ENCODE measurements at places on chromosomes 2 and 18.

- ATAC-seq = peak; percentile 32
Observed at GRCh38 chr2:119864318-119864717, 104.6 kb downstream of the PTPN4 start.

GRCh38 chr2:233674995-233675394, 3.3 kb downstream of the UGT1A9 start:
- ATAC-seq = no peak

- no peak for ATAC-seq
Observed at GRCh38 chr2:681312-681711, 4.1 kb upstream of the TMEM18 start.

- ATAC-seq = peak; percentile 78
Observed at GRCh38 chr18:35355140-35355618, 11.0 kb upstream of the ZNF24 start.

- ATAC-seq = no peak
Observed at GRCh38 chr18:70720607-70721006, 431.8 kb downstream of the SOCS6 start.

- ATAC-seq = no peak
Observed at GRCh38 chr18:24381126-24381525, 16.5 kb downstream of the OSBPL1A start.

- peak; percentile 10 for ATAC-seq
Observed at GRCh38 chr18:8799001-8799400, 93.6 kb downstream of the MTCL1 start.

DNA sequence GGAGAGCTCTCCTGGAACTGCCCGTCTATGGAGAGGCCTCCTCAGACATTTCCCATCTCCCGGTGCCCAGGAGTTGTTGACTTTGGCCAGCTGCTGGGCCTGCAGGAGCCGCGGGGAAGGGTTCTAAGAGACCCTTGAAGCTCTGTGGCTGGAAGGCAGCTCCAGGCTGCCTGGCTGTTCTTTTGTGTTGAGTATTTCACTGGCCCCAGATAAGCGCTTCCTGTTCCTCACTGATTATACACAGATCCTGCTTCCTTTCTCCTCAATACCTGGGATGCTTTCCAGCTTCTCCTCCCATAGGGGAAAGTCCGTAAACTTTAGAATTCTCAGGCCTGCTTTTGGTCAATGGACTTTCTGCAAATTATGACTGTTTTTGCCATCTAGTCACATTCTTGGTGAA, 57.8 kb downstream of the TGOLN2 start:
- ATAC-seq = no peak

GRCh38 chr2:12555012-12555645, 161.6 kb upstream of the TRIB2 start:
- peak; percentile 45 for ATAC-seq

DNA sequence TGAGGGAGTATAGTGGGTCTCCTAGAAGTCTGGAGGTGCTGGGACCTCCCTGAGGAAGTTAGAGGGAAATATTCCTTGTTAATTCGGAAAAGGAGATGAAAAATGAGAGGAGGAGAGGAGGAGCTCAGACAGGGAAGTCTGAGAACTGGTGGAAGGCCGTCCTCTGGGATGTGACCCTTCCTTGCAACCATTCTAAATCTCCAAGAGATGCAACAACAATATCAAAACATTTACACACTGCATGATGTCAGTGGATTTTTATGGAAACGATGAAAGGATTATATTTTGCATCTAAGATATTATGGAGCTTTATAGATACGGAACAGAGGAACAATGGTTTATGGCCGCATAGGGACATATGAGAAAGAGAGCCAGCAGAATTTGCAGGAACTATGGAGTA, 49.8 kb upstream of the COBLL1 start:
- ATAC-seq = no peak

DNA sequence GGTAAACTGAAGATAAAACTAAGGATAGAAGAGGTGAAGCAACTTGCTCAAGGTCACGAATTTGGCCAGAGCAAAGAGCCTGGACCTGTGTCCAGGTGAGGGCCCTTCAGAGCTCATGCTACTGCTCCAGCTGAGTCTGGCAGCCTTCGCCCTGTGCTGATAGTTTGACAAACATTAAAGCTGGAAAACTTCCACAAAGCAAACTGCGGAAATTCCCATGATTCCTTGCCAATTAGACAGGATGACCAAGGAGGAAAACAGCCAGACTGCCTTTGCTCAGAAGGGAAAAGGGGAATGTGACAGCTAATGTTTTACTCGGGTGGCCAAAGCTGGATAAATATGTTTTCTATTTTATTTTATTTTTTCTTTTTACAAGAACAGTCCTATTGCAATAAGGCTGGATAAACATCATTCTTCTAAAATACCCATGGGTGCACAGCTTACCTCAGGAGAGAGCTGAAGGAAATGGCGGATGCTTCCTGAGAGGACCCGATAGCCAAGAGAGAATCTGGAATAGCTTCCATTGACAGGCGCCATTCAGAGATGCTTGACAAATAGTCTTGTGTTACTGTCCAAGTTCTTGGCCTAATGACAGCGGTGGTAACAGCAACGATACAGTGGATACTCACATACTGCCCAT, 5.3 kb upstream of the CTAGE1 start:
- ATAC-seq = no peak

DNA sequence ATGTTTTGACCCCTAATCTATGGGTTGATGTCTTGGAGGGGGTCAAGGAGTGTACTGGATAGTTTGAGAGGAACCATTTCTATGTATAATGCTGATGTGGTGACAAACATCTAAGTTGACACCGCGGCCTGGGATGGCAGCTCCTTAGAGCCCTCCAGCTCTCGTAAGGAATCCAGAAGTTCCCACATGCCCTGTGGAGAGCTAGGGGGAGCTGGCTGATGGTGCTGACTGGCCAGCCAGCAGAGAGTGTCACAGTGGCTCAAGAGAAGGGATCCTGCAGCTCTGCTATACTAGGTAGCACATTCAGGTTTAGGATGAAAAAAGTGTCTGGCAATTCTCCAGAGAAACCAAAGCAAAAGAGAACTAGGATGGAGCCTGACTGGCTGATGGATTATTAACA, 842.2 kb upstream of the VRK2 start:
- ATAC-seq = no peak

DNA sequence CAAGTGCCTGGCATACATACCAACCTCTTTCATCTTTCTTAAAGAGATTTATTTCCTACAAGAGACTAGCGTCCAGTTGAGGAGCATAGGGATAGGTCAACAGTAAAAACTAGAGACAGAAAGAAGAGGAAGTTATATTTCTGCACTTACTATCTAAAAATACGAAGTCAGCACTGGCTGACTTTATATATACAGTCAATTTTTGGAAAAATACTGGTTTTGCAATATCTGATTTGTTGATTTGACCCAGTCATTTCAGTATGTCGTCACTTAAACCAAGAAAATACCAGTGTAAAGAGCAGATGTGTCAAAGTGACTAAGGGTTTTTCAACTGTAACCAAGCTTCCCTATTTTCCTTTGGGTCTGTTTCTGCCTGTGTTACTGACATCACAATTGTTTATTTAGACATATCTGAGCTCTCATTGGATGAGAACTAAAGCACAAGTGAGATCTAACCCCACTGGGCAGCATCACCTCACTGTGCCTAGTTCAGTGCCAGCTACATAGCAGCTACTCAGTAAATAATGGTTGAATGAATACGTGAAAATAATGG, 23.0 kb downstream of the CYTIP start:
- no peak for ATAC-seq

DNA sequence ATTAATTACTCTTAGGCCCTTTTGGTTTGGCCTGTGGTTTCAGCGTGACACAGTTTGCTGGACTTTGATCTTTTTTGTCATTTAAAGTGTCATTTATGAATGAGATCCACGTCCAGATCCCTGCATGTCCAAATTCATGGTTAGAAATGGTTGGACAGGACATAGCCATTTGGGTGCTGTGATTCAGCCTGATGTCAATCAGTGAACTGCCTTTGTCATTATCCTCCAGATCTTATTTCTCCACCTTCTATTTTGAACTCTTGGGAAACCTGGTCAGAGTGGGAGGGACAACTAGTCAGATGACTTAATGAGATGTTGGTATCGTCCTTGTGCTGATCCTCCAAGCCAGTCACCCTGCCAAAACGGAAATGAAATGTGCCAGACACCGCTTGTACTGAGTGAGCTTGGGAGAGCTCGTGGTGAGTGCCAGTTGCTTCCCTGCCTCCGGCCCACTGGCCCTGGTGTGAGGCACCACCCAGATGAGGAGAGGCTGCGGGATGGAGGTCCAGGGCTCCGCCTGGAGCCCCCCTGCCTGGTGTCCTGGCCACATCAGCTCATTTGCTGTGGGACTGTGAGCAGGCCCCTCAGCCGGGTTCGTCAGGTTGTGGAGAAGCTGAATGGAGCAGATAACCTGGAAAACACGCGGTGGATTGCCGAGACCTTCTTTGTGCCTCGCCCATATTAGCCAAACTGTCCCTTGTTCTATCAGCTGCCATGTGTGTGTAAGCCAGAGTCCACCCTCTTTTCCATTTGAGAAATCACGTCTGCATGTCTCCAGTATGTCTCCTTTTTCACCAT, 70.1 kb downstream of the DGKD start:
- peak; percentile 24 for ATAC-seq

DNA sequence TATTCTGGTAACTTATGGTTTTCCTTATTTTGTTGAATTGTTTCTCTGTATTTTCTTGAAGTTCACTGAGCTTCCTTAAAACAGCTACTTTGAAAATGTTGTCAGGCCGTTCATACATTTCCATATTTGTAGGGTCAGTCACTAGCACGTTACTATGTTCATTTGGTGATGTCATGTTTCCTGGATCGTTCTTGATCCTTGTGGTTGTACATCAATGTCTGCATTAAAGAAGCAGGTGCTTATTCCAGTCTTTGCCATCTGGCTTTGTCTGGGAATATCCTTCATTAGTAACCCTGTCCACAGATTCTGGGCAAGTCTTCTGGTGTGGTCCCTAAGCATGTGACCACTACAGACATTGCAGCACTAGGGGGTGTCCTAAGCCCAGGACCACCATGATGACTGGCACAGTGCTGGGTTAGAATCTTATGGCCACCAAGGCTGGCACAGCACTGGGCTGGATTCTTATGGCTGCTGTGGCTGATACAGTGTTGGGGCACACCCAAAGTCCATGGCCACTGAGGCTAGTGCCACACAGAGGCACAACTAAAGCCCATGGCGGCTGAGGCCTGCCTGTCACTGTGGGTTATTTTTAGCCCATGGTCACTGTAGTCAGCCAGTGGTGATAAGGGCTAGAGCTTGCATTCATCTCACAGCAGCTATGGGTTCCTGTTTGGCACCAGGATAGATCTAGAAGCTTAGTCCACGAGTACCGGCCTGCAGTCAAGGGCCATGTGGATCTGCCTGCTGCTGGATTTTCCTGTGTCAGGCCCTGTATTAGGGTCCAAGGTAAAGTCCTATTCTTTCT, 13.2 kb downstream of the VWA3B start:
- ATAC-seq = no peak

GRCh38 chr2:134245340-134245984, 8.4 kb upstream of the MGAT5 start:
- peak; percentile 75 for ATAC-seq

GRCh38 chr18:354003-354402, 86.2 kb upstream of the THOC1 start:
- no peak for ATAC-seq

DNA sequence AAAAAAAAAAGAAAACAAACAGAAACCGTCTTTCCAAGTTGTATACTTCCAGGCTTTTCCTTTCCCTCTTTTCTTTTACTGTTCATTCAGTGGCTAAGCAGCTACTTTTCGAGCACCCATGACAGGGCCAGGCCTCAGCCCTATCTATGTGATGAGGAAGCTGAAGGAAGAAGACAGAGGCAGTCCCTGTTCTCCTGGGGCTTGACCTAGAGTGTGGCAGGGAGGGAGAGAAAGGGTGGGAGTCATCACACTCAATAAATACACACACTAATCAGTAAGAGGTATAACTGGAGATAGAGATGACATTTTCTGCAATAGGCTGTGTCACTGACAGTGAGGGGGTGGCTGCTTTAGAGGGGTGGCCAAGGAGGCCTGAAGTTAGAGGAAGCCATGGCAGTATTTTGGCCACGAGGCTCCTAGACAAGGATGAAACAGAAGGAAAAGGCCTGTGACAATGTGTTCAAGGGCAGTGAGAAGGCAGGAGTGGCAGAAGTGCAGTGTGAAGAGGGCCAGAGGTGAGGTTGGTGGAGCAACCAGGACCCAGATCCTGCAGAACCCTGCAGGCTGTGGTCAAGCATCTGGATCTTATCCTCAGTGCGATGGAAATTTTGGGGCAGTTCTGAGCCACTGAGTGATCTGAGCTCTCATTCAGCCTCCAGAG, 131.8 kb upstream of the TTC39C start:
- no peak for ATAC-seq

DNA sequence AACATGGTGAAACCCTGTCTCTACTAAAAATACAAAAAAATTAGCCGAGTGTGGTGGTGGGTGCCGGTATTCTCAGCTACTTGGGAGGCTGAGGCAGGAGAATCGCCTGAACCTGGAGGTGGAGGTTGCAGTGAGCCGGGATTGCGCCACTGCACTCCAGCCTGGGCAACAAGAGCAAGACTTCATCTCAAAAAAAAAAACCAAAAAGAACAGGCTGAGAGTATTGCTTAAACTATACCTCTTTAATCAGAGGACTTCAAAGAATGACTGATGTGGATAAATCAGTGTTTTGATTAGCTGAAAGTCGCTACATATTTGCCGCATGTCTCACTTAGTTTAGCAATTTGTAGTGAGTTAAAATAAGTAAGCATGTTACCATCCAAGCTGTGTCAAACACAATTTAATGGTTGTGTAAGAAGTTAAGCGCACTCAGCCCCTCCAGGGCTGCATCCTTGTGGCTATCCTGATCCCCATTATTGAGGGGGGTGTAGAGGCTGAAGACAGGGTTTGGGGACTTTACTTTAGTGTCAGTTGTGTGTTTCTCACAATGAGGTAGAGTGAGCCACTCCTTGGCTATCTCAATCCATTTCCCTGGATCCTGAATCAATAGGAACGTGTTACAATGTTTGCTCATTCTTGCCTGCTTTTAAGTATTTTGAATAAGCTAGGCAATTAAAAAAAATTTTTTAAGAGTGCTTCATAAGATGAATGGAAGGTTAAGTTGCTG, 11.0 kb upstream of the FARP2 start:
- ATAC-seq = no peak

DNA sequence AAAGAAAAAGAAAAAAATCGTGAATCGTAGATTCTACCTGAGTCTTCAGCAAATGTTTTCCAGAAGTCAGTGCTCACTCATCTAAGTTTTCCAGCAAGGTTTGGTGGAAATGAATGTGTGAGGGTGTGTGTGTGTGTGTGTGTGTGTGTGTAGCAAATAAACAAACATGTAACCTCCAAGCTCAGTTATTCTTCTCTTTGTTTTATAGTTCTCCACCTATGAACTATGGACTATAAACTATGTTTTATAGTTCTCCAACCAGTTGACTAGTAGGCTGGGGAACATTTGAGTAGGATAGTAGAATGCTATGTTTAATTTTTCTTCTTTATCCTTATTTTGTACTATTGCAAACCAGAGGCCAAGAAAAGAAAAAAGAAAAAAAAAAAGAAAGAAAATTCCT, 44.6 kb upstream of the SERPINE2 start:
- ATAC-seq = no peak

- ATAC-seq = no peak
Observed at GRCh38 chr2:172107690-172108586, 5.2 kb upstream of the DLX2 start.

All from esophagus mucosa (tissue), 1 donor.